ENCODE measurements at places on chromosomes 4 and X.

DNA sequence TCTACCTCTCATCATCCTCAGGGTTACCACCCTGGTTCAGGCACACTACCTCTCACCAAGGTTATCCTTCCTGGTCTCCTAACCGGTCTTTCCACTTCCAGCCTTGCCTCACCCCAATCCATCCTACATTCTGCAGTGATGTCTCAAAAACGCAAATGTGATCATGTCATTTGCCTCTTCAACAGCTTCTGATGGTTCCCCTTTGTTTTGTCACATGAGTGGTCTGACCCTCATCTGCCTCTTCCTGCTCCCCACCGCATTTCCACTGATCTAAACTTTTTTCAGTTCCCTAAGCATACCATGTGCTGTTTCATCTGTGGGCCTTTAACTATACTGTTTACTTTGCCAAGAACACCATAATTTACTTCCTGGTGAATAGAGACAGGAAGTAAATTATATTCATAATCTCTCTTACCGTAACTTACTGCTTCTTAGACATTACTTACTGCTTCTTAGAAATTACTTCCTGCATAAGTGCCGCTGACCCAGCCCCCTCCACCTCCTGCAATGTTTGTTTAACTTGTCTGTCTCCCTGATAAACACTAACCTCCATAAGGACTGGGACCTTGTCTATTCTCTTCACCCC lies 27.1 kb upstream of the NSUN7 start:
- peak; percentile 30 for DNase-seq

DNA sequence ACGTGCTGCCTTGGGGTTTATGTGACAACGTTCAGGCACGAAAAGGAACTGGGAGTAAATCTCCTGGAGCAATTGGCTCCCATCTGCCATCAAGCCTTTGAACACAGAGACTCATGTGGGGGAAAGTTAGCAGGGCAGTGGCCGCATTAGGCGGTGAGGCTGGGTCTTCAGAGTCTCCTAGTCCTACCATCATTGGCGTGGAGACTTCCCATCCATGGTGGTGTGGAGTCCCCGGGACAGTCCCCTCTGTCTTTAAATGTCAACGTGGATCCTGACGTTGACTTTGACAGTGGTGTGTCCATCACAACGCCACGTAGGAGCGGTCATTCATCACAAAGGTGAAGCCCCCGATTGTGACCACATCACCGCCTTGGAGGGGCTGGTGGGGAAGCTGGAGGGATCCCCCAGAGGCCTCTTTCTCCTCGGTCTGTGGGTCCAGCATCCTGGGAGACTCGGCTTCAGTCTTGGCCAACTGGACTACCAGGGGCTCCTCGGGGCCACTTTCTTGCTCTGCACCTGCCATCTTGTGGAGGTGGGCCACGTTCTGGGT lies 21.8 kb downstream of the CRLF2 start:
- DNase-seq = no peak

GRCh38 chr4:83644677-83645659 lies 109.1 kb downstream of the GPAT3 start:
- no peak for DNase-seq

DNA sequence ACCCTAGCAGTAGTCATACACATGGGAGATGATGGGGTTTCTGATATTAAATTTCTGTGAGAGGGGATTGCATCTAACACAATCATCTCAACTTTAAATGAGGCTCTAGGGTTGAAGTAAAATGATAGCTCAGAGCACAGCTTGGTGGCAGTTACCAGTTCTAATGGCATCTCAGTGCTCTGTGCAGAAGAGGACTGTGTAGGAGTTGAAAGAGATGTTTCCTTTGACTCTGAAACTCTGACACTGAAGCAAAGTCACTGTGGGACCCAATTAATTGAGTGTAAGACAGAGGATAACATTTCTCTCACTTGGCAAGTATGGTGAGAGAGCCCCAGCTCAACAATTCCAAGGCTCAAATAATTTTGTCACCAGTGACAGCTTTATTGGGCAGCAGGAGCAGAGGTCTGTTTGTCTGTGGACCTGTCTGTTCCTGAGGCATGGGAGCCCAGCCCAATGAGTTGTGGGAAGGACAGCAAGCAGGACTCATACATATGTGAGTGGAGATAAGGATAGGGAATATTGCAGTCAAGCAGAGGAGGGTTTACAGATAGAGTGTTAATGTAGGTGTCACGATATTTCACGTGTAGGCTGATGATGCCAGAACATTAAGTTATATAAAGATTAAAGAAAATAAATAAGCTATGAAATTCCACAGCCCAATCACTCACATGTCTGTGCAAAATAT lies 76.7 kb upstream of the NAF1 start:
- DNase-seq = no peak

GRCh38 chrX:153374426-153374825 lies 26.7 kb downstream of the PNMA6E start:
- no peak for DNase-seq

GRCh38 chrX:114930227-114930626 lies 87.2 kb downstream of the IL13RA2 start:
- no peak for DNase-seq
